Kidney epithelial cell (primary cell): ENCODE measurements at places on chromosomes 5 and 9.

DNA sequence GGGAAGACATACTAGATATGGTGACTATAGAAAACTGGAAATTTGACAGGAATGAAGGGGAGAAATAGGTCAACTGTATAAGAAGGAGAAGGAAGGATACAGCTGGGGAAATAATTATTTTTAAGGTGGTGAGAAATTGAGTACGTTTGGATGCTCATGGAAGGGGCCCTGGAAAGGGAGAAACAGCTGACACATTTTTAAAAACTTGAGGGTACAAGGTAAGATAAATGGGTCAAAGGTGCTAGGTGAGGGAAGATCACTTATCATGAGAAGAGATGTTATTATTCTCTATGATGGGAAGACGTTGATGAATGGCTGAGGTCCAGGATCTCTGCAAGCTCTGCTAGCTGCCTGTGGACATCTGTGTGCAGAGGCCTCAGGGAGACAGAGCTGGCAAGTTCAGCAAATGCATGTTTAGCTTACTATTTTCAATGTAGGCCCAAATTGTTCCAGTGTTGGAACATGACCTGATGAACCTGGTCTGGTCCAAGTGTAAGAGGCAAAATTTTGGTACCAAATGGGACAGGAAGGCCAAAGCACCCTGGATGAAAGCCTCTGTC lies 181.7 kb downstream of the MTRR start:
- DNase-seq, result no peak

GRCh38 chr5:151240924-151241635 lies 11.9 kb upstream of the GM2A start:
- DNase-seq, result no peak

DNA sequence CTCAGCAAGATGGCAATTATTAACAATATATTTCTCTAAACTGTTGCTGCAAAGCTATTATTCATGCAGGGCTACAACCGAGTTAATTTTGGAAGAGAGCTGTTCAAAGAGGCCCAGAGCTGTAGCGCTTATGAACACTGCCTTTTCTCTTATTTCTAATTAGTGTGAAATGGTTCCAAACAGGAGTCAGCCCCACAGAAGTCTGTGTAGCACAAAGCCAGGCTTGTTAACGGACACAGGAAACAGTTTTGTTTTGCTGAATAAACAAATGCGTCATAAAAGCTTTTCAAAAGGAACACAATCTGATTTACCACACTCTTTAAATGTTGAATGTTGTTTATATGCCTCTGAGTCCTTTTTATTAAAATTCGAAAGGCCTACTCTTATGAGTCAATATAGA lies 396.5 kb downstream of the ANXA1 start:
- no peak for DNase-seq

DNA sequence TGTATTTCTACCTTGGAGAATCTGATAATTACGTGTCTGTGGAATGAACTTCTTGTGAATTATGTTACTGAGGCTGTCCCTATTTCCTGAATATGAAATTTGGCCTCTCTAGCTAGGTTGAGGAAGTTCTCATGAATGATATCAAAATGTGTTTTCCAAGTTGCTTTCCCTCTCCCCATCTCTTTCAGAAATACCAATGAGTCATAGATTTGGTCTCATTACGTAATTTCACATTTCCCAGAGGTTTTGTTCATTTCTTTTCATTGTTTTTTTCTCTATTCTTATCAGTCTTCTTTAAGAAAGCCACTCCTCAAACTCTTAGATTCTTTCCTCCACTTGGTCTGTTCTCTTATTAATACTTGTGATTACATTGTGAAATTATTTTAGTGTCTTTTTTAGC lies 923.8 kb upstream of the CDH9 start:
- DNase-seq, result no peak

- DNase-seq, result no peak
Measured at GRCh38 chr5:55618318-55618717, 83.6 kb upstream of the PLPP1 start.

DNA sequence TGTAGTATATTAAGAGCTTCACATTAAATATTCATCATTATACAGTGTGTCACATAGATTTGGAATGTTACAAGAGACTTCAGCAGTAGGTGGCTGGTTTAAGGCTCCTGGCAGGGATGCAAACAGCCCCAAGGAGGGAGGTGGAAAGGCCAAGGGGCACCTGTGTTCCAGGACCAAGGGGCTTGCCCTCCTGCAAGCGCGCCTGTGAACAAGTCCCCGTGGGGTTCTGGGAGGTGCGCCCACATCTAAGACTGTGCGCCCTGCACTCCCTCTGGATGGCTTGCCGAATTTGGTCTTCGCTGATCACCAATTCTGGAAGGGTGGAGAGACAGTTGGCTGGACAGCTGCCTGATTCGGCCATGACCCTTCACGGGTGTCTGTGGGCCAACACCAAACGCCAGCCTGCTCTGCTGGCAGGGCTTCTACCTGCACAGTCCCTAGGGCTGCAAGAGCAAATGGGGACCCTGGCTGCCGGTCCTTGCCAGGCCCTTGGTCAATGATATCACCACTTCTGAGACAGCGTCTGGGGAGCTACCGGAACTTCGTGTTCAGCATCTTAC lies 12.1 kb upstream of the SLC25A51 start:
- DNase-seq, result no peak

- no peak for DNase-seq
Measured at GRCh38 chr9:83471241-83471640, 67.0 kb downstream of the FRMD3 start.

DNA sequence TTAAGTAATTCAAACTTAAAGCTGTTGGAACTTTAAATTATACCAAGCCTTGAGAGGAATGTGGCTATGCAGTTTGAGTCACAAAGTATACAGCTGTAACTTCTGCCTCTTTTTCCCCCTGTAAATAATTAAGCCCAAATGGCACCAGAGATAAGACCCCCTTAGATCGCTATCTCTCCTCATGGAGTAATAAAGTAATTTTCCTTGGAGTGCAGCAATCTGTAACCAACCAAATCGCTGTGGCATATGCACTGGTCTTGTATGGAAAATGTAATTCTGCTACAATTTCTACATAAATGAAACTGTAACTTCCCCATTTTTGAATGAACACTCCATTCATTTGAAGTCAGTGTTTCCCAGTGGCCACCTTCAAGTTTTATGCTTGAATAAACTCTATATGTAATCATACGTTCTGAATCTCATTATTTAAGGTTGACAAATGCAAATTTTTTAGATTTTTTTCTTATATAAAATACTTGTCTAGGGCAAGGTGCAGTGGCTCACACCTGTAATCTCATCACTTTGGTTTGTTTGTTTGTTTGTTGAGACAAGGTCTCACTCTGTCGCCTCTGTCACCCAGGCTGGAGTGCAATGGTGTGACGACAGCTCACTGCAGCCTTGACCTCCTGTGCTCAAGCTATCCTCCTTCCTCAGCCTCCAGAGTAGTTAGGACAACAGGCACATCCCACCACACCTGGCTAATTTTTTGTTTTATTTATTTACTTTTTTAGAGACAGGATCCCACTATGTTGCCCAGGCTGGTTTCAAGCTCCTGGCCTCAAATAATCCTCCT lies 12.3 kb downstream of the SUSD1 start:
- no peak for DNase-seq

DNA sequence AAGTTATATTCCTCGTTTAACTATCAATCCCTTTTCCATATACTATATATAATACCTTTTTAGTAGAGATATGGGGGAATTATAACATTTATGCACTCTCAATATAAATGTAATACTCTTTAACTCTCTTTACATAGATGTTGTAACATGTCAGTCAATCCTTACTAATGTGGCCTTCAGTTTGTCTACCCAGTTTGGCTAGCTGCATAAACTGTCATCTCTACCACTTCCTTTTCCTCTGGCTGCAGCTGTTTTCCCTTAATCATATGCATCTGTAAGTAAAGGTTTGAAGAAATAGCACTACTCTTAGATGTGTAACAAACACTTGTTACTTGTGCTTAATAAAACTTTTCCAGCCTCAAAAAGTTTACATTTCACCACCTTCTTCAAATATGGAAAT lies 13.4 kb downstream of the ABHD17B start:
- no peak for DNase-seq

DNA sequence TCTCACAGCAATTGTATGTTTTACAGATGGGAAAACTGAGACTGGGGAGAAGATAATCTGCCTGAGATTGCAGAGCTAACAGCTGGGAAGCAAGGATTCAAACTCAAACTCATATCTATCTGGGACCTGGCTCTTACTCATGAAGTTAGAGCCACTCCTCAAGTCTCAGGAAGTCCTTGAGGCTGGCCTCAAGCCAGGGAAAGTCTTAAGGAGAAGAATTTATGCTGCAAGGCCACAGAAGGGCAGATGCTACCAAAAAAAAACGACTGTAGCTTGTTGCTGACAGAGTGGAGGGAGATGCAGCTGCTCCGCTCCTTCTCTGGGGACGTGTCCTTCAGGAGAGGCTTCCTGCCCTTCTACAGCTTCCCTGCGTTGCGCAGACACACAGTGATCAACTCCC lies 39.8 kb downstream of the BARHL1 start:
- no peak for DNase-seq

DNA sequence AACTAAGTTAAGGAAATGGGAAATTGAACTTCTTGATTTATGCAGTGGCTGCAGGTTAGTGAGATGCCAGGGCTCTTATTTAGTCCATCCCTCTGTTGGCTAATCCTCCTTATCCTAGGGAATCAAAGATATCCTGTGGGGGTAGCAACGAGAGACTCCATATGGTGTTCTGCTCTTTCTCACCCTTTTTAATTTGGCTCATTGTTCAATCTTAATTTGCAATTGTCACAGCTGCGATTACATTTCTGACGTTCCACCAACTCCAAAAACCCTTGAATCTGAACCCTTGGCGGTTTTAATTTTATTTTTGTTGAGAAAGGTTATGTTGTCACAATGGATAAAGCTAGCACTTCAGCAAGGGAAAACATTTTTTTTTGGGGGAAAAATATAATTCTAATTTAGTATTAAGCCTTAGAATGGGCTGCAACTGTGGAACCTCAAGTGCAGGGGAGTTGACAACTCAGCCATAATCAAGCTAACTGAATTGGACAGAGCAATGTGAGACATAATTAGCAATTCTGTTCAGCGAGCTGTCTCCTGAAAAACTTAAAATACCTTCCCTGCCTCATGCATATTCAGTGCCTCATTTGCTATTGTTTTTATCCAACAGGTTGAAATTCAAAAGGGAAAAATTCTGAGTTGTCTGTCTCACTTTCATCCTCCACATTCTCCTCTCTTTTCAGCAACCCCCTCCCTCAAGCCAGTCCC lies 91.3 kb downstream of the MAT2B start:
- no peak for DNase-seq

DNA sequence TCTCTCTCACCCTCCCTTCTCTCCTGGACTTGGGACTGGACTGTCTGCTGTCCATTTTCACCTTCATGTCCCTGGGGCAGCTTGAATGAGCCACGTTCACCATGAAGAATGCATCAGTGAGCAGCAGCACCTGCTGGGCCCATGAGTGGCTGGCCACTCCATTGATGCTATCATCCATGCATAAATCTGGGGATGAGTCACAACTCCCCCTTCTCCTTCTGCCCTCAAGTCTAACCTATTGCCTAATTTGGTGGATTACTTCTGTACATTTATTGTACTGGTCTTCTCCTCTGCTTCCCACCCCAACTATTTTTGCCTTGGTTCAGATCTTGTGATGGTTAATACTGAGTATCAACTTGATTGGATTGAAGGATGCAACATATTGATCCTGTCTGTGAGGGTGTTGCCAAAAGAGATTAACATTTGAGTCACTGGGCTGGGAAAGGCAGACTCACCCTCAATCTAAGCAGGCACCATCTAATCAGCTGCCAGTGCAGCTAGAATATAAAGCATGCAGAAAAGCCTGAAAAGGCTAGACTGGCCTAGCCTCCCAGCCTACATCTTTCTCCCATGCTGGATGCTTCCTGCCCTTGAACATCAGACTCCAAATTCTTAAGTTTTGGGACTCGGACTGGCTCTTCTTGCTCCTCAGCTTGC lies 46.7 kb downstream of the GDNF start:
- DNase-seq, result peak; percentile 81

GRCh38 chr5:135989686-135990085 lies 34.9 kb upstream of the LECT2 start:
- no peak for DNase-seq

DNA sequence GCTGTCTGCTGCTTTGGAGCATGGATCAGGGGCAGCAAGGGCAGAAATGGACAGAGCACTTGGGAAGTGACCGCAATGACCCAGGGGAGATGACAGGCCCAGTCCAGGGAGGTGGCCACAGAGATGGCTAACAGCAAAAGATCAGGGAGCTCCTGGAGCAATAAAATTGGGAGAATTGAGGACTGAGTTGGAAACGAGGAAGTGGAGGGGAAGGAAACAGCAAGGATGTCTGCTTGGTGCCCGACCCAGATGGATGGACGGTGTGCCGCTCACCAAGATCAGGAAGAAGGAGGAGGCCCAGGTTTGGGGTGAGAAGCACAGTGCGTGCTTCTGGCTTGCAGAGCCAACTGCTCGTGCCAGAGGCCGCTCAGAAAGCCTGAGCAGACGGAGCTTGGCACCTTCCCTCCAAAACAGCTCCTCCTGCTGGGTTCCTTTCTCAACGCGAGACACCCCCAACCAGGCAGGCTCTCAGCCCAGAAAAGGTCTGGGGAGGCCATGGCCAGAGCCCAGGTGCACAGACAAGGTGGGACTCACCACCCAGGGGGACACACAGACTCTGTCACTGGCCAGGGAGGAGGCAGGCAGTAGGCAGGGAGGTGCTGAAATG lies 1.7 kb upstream of the SLC34A1 start:
- DNase-seq, result no peak

DNA sequence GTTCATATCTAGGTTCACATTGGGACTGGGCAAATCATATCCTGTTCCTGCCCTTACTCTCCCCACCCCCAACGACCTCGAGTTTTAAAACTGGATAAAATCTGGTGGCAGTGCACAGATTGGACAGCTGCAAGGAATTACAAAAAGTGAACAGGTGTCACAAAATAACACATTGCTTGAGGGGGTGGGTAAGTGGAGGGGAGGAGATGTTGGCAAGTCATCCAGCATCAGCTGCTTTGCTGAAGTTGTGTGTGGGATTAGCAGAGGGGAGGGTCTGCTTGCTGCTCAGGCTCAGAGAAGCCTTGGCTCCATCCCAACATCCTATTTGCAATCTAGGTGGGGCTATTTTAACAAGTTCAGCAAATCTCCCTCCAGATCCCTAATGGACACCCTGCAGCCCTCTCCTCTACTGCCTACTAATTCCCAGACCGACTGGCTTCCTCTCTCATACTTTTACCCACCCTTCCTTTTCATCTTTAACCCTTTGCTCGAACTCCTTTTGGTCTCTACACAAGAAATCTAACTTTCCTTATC lies 39.8 kb upstream of the SLC24A2 start:
- DNase-seq, result no peak

GRCh38 chr9:130854092-130854491 lies 19.0 kb downstream of the ABL1 start:
- no peak for DNase-seq

- no peak for DNase-seq
Measured at GRCh38 chr5:71769287-71769686, 50.2 kb downstream of the CARTPT start.

- peak; percentile 9 for DNase-seq
Measured at GRCh38 chr5:61162832-61163567, 732 bp upstream of the SMIM15 start.

GRCh38 chr5:143146161-143146560 lies 257.3 kb downstream of the NR3C1 start:
- DNase-seq, result no peak

GRCh38 chr5:112742424-112742823 lies 4.7 kb downstream of the APC start:
- DNase-seq, result no peak
